ENCODE measurements at places on chromosomes 1 and 21.

- no peak for DNase-seq
Measured at GRCh38 chr1:9858293-9859035, 34.7 kb upstream of the CLSTN1 start.

DNA sequence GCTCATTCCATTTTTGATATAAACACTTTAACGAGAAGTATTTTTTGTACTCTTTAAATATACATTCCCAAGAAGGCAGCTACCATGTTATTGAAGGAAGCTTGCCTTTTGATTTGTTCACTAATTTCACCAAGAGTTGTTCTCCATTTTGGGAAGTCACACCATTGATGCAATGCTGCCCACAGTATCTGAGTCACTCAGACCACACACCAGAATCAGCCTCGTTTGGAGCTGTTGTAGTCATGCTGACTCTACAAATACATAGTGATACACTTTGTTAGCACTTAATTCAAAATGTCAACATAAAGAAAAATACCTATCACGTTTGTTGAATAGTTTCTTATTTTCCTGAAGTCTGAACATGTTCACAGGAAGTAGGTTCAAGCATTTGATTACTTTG, 78.7 kb downstream of the PAPPA2 start:
- no peak for DNase-seq

DNA sequence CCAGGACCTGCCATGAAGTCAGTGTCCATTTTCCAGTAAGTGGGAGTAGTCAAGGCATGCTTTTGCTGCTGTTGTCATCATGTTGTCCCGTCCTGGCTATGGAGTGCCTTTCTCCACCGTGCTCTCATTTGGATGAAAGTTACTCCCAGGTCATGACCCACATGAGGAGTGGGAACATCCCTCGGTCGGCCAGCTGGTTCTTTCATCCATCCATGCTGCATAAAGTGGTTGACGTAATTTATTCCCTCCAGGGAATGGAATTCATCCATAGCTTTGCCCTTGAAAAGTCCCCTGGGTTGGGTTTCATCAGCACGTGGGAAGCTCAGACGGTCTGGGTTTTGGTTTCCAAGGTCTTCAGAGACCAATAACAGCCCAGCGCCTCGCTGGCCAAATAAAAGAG, 11.6 kb downstream of the PLA2G2A start:
- no peak for DNase-seq

- DNase-seq: no peak
Measured at GRCh38 chr21:34260277-34261008, 103.4 kb upstream of the KCNE2 start.

DNA sequence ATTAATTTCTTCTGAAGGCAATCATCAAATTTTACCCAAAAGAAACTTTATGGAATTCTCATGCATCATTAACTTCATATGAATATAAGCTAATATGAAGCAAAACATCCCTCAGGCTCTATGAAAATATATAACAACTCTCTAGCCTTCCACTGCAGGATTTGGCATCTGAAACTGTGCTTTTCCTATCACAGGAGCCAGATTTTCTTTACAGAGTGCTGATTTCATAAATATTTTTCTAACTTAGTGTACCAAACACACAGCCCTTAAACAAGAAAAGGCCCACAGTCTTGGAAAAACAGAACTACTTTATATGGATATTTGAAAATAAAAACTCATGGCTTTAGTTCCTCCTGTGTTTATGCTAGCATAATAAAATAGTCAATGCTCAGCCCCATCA, 559.5 kb upstream of the CHRM3 start:
- no peak for DNase-seq

GRCh38 chr21:44816761-44817505, 929 bp downstream of the SUMO3 start:
- no peak for DNase-seq

DNA sequence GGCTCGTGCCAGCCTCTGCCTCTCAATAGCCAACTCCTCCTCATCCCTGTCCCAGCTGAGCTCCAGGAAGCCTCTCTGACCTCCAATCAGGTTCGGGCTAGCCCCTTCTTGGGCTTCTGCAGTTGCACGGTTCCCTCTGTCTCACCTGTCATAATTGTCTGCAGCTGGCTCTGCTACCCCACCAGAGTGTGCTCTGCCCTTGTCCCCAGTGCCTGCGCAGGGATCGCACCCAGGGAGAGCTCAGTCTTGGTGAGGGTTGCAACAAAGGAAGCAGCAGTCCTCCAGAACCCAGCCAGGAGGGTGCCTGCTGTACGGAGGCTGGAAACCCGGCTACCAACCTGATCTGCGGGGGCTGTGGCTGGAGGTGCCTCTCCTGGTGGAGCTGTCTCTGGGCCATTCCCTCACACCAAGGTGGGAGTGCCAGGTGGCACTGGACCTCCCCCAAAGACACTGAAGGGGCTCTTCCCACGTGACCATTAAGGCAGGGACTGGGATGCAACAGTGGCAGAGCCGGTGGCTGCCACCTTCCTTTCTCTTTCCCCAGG, 63.5 kb upstream of the DMRTB1 start:
- no peak for DNase-seq

Measured in activated naive CD4-positive, alpha-beta T cell (primary cell).